Kidney (tissue), 22 donors: ENCODE measurements at places on chromosomes 1 and 21. TPM values are rescaled to one million over a fixed set of nuclear protein-coding genes. Genes with fewer than 3 reads are reported as not detected.
A peak's percentile ranks its signal among the peaks of the same experiment; 100 is the strongest.

DNA sequence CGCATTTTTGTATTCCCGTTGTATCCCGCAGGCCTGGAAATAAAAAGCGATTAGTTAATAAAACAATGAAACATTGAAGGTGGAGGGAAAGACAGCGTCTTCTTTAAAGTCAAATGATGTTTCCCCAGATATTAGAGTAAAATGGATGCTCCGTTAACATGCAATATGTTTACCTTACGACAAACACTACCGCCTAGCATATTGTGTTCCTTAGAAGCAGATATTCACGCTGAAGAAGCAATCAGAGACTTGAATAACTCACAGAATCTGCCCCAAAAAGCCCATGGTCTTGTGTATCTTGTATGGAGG, 583 bp upstream of the B4GALT3 start:
- peaks cover 10% of the 10 kb centered on the region for H3K36me3 ChIP-seq
- H3K27ac ChIP-seq: peak overlapping the region; percentile 96
- no peaks in the 10 kb centered on the region for H3K27me3 ChIP-seq
- H3K4me3 ChIP-seq: peak overlapping the region; percentile 98
- no peak for DNase-seq
- H3K4me1 ChIP-seq: no peaks in the 10 kb centered on the region

DNA sequence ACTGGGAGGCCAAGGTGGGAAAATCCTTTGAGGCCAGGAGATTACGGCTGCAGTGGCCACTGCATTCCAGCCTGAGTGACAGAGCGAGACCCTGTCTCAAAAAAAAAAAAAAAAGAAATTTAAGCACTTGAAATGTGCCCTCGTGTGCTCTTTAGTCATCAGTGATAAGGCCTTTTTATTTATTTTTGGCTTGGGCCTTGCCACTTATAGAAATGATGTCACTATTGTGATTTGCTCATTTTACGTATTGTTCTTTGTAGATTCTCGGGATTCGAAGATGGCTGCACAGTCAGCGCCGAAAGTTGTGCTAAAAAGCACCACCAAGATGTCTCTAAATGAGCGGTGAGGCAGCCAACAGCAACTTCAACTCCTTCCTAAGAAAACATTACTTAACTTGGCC, 2.4 kb downstream of the CHTOP start:
- H3K4me1 ChIP-seq: peaks cover 14% of the 10 kb centered on the region
- H3K36me3 ChIP-seq: peaks cover 27% of the 10 kb centered on the region
- no peak overlapping the region for H3K27ac ChIP-seq
- no peak overlapping the region for H3K4me3 ChIP-seq
- no peak for DNase-seq

- H3K36me3 ChIP-seq: no peaks in the 10 kb centered on the region
- H3K27me3 ChIP-seq: no peaks in the 10 kb centered on the region
- no peak overlapping the region for H3K4me3 ChIP-seq
- peaks cover 3% of the 10 kb centered on the region for H3K4me1 ChIP-seq
- DNase-seq: no peak
Measured at GRCh38 chr1:204896787-204897469, 26.3 kb downstream of the NFASC start.

GRCh38 chr1:190154744-190155143, 322.9 kb downstream of the BRINP3 start:
- no peak overlapping the region for H3K27ac ChIP-seq
- H3K4me1 ChIP-seq: no peaks in the 10 kb centered on the region
- H3K4me3 ChIP-seq: no peak overlapping the region
- H3K36me3 ChIP-seq: no peaks in the 10 kb centered on the region

- H3K27ac ChIP-seq: no peak overlapping the region
- no peaks in the 10 kb centered on the region for H3K4me1 ChIP-seq
- H3K4me3 ChIP-seq: no peak overlapping the region
- no peaks in the 10 kb centered on the region for H3K27me3 ChIP-seq
Measured at GRCh38 chr1:182707122-182707521, 22.7 kb upstream of the RGS8 start.

GRCh38 chr1:201450721-201451291, 18.2 kb downstream of the PHLDA3 start:
- H3K27ac ChIP-seq: no peak overlapping the region
- H3K27me3 ChIP-seq: no peaks in the 10 kb centered on the region
- DNase-seq: peak; percentile 80
- no peaks in the 10 kb centered on the region for H3K36me3 ChIP-seq
- no peak overlapping the region for H3K4me3 ChIP-seq

- no peak overlapping the region for H3K4me3 ChIP-seq
- H3K27ac ChIP-seq: no peak overlapping the region
- DNase-seq: peak; percentile 82
- no peaks in the 10 kb centered on the region for H3K27me3 ChIP-seq
- no peaks in the 10 kb centered on the region for H3K36me3 ChIP-seq
Measured at GRCh38 chr1:15100121-15100879, 53.2 kb upstream of the TMEM51 start.

DNA sequence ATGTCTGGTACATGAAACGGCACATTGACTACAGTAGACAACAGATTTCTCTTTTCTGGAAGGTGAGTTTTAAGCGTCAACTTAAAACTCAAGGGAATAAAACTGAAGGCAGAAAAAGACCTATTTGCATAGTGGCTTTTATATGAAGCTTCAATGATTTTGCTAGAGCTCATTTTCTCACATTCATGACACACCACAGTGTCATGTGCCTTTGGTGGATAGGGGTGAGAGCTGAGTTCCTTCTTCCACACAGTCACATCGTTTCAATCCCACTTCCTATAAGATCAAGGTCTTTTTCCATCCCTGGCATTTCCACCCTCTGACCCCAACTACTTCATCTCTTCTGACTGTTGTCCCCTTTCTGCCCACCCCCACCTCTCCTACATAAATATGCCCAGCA, 31.0 kb downstream of the IL12RB2 start:
- no peak for DNase-seq
- no peak overlapping the region for H3K4me3 ChIP-seq
- H3K4me1 ChIP-seq: no peaks in the 10 kb centered on the region
- H3K36me3 ChIP-seq: no peaks in the 10 kb centered on the region
- H3K27me3 ChIP-seq: no peaks in the 10 kb centered on the region

GRCh38 chr1:66176012-66176715, 357.8 kb upstream of the SGIP1 start:
- H3K4me3 ChIP-seq: no peak overlapping the region
- H3K27me3 ChIP-seq: no peaks in the 10 kb centered on the region
- no peaks in the 10 kb centered on the region for H3K36me3 ChIP-seq

- H3K4me1 ChIP-seq: peaks cover 17% of the 10 kb centered on the region
- H3K27ac ChIP-seq: peak overlapping the region; percentile 93
- DNase-seq: peak; percentile 93
- no peaks in the 10 kb centered on the region for H3K36me3 ChIP-seq
- no peaks in the 10 kb centered on the region for H3K27me3 ChIP-seq
- H3K4me3 ChIP-seq: no peak overlapping the region
Measured at GRCh38 chr1:182143825-182144645, 82.5 kb upstream of the ZNF648 start.

DNA sequence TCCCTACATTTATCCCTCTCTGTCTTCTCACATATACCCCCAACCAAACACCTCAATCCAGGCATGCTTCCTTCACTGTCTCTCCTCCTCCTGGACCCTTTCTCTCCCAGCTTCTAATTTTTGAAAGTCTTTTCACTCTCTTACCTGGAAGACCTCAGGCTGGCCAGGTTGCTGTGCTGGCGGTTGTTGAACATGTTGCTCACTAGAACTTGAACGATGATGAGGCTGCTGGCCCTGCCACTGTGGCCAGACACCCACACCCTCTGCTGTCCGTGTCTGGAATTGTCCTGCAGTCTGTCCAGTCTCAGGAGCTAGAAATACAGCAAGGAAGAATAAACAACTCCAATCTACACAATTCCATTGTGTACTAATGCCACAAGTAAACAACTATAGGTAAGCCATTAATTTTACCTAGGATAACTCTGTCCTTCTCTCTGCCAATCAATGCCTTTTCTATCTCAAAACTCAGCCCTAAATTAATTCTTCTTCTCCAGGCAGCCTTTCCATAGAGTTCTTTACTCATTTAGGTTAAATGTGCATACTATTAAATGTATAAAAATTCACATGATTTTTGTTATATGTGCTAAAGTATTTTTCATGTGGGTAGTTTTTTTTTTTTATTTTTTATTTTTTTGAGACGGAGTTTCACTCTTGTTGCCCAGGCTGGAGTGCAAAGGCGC, 5.1 kb upstream of the CTSK start:
- DNase-seq: no peak
- H3K4me1 ChIP-seq: no peaks in the 10 kb centered on the region
- H3K27ac ChIP-seq: no peak overlapping the region
- no peaks in the 10 kb centered on the region for H3K27me3 ChIP-seq

GRCh38 chr1:107557095-107557494, 407.9 kb downstream of the VAV3 start:
- H3K4me1 ChIP-seq: no peaks in the 10 kb centered on the region
- H3K27ac ChIP-seq: no peak overlapping the region
- DNase-seq: no peak
- H3K36me3 ChIP-seq: no peaks in the 10 kb centered on the region
- H3K27me3 ChIP-seq: no peaks in the 10 kb centered on the region

- no peak overlapping the region for H3K4me3 ChIP-seq
- H3K27me3 ChIP-seq: no peaks in the 10 kb centered on the region
- no peaks in the 10 kb centered on the region for H3K4me1 ChIP-seq
- H3K36me3 ChIP-seq: no peaks in the 10 kb centered on the region
Measured at GRCh38 chr1:210302501-210302900, 26.2 kb upstream of the HHAT start.

DNA sequence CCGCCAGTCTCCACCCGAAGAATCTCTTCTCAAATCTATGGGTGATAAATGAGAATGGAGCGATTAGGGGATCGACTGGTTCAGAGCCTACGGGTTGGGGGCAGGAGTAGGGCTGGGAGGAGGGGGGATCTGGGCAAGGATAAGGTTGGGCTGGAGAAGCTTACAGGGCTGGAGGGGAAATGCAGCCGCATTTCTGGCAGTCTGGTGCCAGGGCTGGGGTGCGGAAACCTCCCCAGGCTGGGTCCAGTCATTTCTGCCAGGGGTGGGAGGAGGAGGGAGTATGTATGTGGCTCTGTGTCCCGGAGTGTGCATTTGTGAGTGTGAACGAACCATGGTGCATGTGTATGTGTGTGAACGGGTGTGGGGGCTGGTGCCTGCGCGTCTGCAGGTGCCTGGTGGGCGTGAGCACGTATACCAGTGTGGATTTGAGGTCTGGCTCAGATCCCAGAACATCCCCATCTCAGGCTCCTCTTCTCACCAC, 10.2 kb downstream of the C1orf216 start:
- H3K27ac ChIP-seq: no peak overlapping the region
- no peaks in the 10 kb centered on the region for H3K36me3 ChIP-seq
- peaks cover 6% of the 10 kb centered on the region for H3K27me3 ChIP-seq
- H3K4me1 ChIP-seq: no peaks in the 10 kb centered on the region
- peak; percentile 58 for DNase-seq
- H3K4me3 ChIP-seq: no peak overlapping the region

TNFRSF18 gene
- polyA plus RNA-seq: not detected

KDF1 gene
- 19.3 TPM for polyA plus RNA-seq

PIGR gene
- polyA plus RNA-seq: 187 TPM

ZNF695 gene
- polyA plus RNA-seq: not detected

EXO1 gene
- polyA plus RNA-seq: not detected

ZMYND12 gene
- polyA plus RNA-seq: 17.7 TPM

HEYL gene
- 7.2 TPM for polyA plus RNA-seq

KRTAP19-3 gene
- polyA plus RNA-seq: not detected

AQP10 gene
- not detected for polyA plus RNA-seq
